Left kidney (tissue), 8 donors: ENCODE measurements at places on chromosomes 5 and 9. TPM values are rescaled to one million over a fixed set of nuclear protein-coding genes. Genes with fewer than 3 reads are reported as not detected.

- DNase-seq = no peak
Observed at GRCh38 chr5:141585594-141585993, 33.2 kb downstream of the DIAPH1 start.

DNA sequence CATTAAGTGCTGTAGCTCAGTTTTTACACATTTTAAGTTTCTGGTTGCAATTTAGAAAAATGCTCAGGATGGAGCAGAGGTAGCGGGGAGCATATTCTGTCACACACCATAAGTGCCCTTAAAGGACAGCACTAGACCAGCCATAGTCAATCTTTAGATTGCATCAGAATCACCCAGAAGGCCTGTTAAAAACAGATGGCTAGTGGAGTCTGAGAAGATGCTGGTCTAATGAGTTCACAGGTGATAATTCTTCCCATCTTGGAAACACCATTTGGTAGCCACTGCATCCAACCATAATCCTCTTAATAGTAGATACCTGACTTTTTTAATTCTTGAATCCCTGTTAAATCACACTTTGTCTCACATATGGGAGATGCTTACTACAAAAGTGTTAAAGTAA lies 113.2 kb downstream of the CDH18 start:
- no peak for DNase-seq

GRCh38 chr9:133571391-133571890 lies 36.9 kb downstream of the ADAMTSL2 start:
- no peak for DNase-seq

DNA sequence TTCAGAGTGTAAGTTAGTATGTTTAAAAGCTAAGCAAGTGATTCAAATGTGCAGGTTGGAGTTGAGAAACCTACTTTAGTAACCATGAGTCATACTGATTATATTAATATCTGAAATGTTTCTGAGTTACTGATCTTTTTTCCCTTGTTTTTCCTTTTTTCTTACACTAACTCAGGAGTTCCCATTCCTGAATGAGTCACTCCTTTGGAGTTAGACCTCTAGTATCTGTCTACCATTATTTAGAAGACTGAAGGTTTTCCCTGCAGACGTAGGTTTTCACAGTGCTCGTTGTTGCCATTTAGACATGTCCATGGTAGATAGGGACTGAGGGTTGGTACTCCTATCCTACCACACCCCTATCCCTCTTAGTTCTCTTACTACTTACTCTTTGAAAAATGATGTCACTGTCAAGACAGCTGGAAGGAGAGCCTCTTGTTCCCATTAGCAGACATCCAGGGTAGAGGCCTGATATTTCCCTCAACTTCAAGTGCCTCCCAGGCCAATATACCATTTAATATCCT lies 20.2 kb downstream of the OCLN start:
- no peak for DNase-seq

- peak; percentile 45 for DNase-seq
Observed at GRCh38 chr9:104927216-104927911, 591 bp downstream of the ABCA1 start.

- peak; percentile 53 for DNase-seq
Observed at GRCh38 chr5:103587185-103587748, 24.7 kb upstream of the NUDT12 start.

DNA sequence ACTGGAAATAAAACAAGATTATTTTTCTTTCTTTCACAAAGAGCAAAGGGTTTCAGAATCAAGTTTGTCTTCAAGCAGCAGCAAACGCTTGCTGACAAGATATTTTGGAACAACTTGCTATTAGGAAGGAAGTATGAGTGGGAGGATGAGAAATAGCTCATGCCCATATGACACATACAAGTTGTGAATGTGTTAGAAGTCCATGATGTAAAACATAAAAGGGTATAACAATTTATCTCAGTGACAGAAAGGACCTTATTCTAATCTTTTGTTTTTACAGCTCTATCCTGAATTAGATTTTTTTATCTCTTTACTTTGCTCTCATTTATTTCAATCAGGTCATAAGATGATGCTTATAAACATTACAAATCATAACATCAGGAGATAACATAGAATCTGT lies 516.6 kb upstream of the MEF2C start:
- DNase-seq = no peak

The FYB1 gene
- polyA plus RNA-seq = 4.7 TPM

The F12 gene
- 14.6 TPM for polyA plus RNA-seq

DNA sequence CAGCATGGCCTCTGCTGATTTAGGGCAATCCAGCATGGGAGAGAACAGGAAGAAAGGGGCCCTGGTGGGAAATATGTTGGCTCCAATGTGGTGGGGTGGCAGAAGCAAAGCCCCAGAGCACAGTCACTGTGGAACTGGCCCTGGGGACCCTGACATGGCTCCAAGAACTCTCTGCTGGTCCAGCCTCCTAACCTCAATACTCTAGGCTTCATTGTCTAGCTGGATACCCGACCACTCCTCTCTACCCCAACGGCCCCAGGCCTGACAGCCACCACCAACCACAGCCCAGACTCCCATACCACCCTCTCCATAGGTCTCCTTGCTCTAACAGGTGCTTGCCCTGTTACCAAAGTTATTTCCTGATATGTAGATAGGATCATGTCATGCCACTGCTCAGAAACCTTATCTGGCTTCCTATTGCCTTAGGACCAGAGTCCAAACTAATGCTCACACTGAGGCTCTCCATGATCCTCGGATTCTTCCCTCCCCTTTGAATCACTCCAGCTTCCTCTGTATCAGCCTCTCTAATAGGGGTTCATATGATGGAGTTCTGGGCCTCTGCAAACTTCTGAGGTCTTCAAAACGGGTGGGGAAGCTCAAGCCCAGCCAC lies 12.9 kb downstream of the ACSL6 start:
- no peak for DNase-seq

- DNase-seq = no peak
Observed at GRCh38 chr5:131496400-131496713, 138.7 kb downstream of the RAPGEF6 start.

The RORB gene
- 0.20 TPM for polyA plus RNA-seq

- DNase-seq = no peak
Observed at GRCh38 chr5:31993165-31993961, 180.8 kb downstream of the GOLPH3 start.

DNA sequence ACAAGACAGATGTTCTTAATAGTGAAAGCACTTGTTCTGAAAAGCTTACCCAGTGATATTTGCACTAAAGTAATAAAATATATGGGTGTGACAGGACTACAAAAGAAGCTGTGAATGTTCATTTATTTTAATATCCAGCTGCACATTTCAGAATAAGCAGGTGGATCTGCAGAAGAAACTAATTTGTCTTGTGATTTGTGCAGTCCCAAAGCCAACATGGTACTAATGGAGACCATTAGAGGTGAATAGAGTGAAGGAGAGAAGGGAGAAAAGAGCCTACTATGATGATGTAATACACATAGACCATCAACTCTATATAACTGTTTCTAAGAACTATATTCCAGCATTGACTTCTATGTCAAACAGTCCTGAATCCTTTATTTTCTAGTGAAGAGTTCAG lies 362.8 kb downstream of the ISL1 start:
- DNase-seq = no peak

DNA sequence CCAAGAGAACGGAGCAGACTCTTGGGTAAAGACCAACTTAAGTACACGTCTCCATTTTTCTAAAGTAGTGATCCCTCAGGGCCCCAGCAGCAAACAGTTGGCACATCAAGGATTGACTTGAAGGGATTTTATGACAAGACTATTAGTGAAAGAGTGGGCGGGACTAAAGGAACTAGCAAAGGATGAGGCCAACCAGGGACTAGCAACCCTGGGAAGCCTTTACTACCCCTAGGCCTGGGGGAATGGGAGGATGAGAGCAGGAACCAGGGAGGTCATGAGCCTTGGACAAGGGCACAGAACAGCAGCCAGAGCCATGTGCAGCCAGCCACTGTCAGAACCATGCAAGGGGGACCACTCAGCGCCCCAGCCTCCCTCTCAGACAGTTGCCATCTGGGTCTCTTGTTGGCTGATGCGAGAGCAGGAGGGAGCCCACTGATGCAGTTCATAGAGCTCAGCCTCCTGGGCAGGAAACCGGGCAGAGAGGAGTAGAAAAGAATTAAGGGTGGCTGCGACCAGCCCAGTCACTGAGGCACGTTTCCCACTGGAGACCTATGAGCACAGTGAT lies 28.1 kb downstream of the TGFBI start:
- no peak for DNase-seq

GRCh38 chr9:69199769-69200470 lies 25.8 kb downstream of the TJP2 start:
- no peak for DNase-seq
